OCI-LY7 (cell line): ENCODE measurements at places on chromosomes 4 and X. TPM values are rescaled to one million over a fixed set of nuclear protein-coding genes. Genes with fewer than 3 reads are reported as not detected.

Gene USP26
- not detected in 2 replicates for total RNA-seq

Gene CXCL11
- 0.40 TPM in 1 of 2 replicates, not detected in the other for total RNA-seq

Gene HGFAC
- not detected in 2 replicates for total RNA-seq

Gene NAP1L3
- not detected in 2 replicates for total RNA-seq

Gene EMCN
- not detected in 2 replicates for total RNA-seq

Gene TLR8
- total RNA-seq, result not detected in 2 replicates
